ENCODE measurements at places on chromosomes 12 and 14. TPM values are rescaled to one million over a fixed set of nuclear protein-coding genes. Genes with fewer than 3 reads are reported as not detected.

DNA sequence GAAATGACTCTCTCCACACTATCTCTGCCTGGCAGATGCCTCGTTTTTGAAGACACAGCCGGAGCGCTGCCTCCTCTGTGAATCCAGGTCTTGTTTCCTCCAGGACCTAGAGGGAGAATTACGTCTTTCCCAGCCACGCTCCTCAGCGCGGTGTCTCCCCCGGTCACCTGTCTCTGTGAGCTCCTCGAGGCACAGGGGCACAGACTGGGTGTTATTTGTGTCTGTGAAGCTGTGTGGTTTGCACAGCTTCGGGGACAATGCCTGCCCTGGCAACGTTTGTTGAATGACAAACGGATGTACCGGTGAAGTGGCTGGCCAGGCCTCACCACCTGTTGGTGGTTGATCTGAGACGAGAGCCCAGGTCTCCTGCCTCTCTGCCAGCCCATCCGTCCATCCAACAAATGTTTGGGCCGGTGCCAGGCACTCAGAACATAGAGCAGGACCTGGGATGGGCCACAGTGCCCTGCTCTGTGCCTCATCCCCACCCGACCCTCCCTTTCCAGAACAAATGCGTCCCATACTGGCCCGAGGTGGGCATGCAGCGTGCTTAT lies 6.1 kb downstream of the PTPN6 start:
- DNase-seq = no peak

DNA sequence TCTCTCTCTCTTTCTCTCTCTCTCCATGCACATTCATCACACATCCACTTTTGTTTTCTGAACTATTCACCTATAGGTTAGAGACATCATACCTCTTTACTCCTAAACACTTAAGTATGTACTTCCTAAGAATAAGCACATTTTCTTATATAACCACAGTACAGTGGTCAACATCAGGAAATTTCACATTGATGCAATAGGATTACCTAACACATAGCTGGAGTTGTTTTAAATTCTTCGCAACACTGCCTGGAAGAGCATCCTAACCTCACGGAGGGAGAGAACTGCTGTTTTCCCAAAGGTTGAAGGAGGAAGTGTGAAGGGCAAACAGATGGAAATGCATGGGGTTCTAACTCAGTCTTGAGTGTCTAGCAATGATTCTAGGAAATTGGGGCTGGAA lies 159.2 kb downstream of the SYT1 start:
- DNase-seq = no peak

GRCh38 chr12:88237954-88238353 lies 95.8 kb downstream of the TMTC3 start:
- DNase-seq = no peak

DNA sequence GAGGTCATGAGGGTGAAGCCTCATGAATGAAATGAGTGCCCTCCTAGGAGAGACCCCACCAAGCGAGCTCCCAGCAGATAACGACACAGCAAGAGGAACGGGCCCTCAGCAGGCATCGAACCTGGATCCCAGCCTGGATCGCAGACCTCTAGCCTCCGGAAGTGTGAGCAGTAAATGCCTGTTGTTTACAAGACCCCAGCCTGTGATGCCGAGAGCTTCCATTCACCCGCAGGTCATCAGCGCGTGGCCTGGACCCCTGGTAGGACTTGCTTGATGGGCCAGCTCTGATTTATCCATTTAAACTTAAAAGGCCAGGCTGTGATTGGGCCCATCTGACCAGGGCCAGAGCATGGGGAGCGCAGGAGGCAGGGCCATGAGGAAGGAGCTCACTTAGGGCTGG lies 7.0 kb downstream of the TMEM179 start:
- DNase-seq = no peak

- DNase-seq = no peak
Measured at GRCh38 chr12:52557476-52557875, 4.5 kb upstream of the KRT71 start.

Gene SDSL
- 5.8 TPM for total RNA-seq

DNA sequence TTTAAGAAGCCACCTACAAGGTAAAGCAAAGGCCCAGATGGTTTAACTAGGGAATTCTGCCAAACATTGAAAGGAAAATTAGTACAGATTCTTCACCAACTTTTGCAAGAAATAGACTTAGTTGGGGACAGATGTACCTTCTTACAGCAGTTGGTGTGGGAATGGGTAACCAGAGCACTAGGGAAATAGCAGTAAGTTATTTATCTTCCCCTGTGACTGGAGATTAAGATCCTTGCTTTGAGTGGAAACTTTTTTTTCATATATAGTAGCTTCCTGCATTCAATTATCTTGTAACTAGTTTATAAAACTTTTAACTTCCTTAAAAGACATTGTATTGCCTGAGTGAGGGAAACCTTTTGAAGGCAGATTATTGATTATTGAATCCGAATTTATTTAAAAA lies 44.2 kb downstream of the ARID2 start:
- no peak for DNase-seq
